Kidney epithelial cell (primary cell): ENCODE measurements at places on chromosomes 7 and 10.

- no peak for DNase-seq
Observed at GRCh38 chr7:37234928-37235327, 213.7 kb downstream of the ELMO1 start.

DNA sequence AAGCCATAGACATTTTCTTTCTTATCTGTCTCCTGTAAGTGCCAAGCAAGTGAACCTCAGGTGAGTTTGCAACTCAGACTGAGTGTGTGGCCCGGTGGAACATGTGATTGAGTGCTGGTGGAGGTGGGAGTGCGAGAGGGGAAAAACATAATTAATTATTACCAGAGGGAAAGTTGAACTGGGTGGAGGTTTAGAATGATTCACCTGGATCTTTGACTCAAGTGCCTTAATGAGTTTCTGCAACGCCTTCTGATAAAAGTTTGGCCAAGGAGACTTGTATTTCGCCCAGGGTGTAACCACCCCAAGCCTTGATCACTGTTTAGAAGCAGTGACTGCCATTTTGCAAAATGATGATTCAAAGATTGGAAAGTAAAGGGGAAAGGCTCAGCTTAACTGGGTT lies 513.9 kb downstream of the GATA3 start:
- no peak for DNase-seq

DNA sequence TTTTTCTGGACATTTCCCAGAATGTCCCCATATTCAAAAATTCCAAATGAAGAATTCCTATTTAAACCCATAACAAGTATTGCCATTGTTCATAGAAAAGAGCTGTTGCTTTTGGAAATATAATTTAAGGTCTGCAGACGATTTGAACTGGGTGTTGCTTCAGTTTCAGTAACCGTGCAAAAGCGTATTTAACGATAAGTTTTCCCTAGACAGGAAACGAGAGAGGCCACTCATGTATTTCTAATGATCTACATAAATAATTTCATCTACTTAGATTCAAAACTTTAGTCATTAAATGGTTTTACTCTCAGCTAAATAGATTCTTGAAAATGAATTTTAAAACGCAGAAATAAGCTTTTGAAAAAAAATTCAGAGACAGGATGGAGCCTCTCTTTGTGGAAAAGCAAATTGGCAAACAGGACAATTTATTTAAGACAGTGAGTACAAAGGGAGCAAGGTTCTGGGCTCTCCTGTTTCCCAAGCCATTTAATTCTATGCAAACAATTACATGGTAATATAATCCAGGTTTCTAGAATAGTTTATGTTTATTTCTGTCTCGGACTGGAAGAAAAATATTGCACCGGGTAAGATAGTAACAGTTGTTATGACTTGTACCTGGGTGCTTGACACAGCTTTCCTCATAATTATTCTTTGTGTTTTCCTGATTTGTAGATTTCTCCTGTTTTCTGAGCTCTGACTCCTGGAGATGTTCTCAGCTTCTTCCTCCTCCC lies 263.0 kb downstream of the BAMBI start:
- DNase-seq: no peak

DNA sequence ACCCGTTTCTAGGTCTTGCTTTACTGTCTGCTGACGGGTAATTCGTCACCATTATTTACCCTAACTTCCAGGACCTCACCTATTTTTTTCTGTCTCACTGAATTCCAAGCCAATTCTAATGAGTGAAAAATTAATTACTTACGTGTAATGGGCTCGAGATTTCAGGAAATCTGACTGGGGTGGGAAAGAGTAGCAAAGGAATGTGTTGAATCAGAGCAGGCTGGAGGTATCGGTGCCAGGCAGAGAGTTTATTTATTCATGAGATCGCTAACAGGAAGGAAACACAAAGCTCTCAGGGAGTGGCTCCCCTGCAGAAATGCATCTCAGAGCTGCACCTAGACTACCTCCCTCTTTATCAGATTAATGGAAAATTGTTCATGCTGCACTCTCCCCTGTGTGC lies 4.0 kb upstream of the DIP2C start:
- no peak for DNase-seq

DNA sequence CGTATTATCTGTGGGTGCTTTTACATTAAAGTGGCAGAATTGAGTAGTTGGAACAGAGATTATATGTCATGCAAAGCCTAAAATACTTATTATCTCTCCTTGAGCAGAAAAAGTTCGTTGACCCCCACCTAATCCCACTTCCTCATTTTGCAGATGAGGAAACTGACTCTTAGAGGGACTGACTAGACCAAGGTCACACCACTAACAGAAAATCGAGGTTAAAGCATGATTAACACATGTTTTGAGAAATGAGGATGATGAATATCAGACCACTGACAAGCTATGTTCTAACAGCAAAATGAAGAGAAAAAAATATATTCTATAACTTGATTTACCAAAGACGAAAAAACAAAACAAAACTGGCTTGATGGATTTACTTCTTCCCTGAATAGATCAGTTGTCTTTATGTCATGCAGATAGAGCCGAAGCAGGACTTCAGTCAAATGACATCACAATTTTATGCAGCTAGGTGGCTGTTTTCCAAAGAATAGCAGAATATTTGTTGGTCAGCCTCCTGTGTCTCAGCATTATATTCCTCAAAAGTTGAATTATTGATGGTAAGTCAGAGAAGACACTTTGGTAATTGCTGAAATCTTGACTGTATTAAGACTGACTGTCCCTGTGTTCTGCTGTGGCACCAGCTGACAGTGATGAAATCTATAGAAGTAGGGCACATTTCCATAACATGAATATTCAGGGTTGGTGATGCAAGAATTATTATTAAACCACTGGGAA lies 24.2 kb upstream of the SMIM30 start:
- DNase-seq: no peak
